Stimulated activated CD4-positive, alpha-beta T cell treated with anti-CD3 and anti-CD28 coated beads, TNF-alpha, amount 100 ng/mL, for 24 hours (primary cell): ENCODE measurements at places on chromosomes 4 and X.

GRCh38 chr4:38964942-38965775, 67.0 kb downstream of the TMEM156 start:
- no peak for DNase-seq

DNA sequence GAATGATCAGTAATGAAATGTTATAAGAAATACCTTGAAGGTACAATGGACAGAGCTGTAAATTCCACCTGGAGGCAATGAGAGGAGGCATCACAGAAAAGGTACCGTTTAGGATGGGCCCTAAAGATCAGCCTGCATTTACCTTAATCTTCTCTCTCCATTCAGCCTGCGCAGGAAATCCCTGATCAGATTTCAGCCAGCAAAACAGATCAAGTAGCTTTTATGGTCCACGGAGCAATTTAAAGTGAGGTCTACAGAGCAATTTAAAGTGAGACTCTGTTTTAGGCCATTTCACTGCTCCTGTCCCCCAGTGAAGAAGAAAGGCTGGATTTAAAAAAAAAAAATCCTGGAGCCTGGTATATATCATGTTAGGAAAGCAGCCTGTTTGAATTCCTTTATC, 195.1 kb upstream of the VCX start:
- DNase-seq, result no peak

GRCh38 chr4:75733369-75733768, 9.0 kb downstream of the USO1 start:
- no peak for DNase-seq

GRCh38 chr4:37664696-37665095, 21.5 kb downstream of the RELL1 start:
- no peak for DNase-seq

GRCh38 chr4:120085705-120086104, 19.1 kb upstream of the MAD2L1 start:
- DNase-seq, result no peak

DNA sequence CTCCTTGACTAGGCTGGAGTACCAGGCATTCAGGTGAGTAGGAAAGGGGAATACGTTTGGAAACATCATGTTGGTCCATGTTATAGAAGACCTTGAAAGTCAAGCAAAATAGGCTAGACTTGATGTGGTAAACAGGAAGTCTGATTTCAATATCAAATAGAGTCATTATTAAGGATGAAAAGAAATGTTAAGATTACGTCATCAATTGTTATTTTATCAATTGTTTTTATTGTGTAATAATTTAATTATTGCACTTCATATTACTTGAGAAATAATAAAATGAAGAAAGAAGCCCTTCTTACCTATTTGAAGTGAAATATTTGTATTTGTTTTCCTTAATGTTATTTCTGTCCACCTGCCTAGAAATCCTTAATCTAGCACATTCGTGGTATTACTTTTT, 361.0 kb upstream of the HAND2 start:
- no peak for DNase-seq

DNA sequence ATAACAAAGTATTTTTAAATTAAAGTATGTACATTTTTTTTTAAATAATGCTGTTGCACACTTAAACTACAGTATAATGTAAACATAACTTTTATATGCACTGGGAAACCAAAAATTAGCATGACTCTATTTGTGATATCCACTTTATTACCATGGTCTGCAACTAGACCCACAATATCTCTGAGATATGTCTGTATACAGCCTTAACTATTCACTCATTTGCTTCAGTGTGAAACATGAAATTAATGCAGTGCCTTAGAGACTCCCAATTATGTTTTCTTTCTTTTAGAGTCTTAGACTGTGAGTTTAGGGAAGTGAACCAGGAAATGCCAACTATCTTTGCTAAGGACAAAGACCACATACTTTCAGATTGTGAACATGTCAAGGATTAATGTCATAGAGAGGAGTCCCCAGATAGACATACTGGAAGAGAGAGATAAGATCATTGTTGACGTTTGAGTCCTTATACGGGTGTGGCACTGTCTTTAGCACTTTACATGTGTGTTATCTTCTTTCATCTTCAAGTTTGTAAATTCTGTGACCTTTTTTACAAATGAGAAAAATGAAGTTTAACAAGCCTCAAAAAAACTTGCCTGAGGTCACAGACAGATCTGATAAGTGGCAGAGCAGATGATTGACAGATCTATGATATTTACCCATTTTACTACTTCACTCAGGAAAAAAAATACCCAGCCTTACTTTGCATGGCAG, 23.2 kb downstream of the CXorf58 start:
- DNase-seq, result no peak

DNA sequence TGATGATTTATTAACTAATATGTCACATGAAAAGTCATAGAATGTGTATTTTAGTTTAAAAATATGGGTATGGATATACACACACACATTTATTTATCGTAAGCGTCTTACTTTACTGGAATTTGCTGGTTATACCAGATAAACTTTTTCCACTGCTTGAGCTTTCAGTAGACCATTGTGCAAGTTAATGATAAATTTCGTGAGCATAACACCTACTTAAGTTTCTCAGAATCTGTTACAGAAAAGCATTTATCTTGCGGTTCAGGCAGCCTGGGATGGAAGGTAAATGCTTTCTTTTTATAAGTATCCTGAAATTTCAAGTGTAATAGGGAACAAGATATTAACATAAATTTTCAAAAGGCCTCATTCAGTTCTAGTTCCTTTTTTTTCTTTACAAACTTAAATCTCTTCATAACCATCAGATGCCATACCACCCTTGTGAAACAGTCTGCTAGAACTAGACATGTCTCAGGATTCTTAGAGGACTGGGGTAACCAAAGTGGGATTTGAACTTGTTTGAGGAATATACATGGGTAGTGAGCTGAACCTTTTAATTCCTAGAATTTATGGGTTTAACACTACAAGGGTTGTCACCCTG, 27.7 kb downstream of the ATP7A start:
- DNase-seq, result no peak

DNA sequence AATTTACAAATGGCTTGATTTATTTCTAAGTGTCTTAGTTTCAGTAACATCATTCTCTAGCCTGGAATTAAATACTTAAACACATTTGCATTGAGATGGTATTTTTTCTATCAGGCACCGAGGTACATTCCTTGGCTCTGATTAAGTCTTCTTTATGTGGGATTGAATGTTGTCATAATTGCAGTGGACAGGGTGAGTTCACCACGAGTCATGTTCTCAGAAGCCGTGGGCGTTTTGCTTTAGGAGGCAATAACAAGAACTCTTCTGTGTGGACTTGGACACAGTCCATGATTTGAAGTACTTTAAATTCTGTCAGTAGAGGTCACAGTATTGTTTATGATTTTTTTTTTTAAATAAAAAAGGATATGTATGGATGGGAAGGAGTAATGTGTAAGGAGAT, 57.1 kb upstream of the EFHC2 start:
- DNase-seq, result peak; percentile 24

DNA sequence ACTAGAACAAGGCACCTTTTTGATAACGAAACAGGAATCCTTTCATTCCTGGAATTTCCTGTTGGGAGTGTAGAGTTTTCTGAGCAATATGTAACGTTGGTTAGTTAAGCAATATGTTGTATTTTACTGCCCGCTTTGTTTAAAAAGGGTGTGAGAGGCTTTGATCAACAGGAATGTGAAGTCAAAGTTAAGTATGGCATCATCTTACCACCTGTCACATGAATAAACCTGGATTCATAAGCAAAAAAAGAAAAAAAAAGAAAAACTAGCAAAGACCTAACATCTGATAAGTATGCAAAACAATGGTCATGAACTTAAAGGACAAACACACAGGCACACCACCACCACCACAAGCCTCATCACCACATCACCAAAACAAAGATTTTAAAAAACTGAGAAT, 7.1 kb upstream of the CXCL5 start:
- DNase-seq, result no peak

DNA sequence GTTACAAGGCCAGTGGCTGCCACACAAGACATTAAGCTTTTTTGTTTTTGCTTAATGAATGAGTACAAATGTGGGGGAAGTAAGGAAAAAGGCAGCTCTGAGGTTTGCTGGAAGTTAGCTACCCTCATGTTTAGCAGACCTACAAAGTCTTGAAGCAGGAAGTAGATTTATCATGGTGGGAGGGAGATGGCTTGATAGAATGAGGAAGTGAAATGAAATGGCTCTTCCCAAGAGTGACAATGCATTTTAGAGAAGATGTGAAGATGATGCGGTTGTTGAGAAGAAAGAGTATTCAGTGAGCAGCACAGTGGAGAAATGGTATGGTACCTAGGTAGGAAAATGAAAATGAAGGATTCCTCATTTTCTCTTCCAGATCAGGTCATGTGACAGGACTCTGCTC, 108.0 kb downstream of the SLIT2 start:
- DNase-seq, result no peak

DNA sequence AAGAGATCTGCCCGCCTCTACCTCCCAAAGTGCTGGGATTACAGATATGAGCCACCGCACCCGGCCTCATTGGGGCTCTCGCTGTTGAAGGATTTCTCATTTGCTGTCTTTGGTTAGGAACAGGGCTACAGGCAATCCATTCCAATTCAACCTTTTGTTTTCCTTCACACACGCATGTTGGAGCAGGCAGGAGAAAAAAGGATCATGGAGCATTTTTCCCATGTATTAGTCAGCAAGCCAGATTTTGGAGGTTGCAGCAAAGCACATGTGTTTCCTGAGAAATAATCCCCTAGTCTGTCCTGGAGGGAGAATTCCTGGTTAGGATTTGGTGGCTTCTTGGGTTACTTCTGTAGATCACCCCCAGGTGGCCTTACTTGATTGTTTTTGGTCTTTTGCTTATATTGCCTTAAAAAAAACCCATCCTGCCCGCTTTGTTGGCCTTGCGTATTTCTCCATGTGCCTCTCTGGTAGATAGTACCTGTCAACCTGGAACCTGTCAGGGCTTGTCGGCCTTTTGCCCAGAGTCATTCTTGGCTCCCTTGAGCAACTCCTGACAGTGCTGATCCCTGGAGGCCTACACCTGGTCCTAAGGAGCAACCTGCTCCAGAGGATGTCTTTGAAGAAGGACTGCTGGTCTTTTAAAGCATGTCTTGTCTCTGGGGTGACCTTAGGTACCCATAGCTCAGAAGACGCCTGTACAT, 82.4 kb upstream of the CLCN4 start:
- DNase-seq, result no peak

GRCh38 chrX:37677765-37678164, 7.8 kb upstream of the XK start:
- DNase-seq, result no peak

DNA sequence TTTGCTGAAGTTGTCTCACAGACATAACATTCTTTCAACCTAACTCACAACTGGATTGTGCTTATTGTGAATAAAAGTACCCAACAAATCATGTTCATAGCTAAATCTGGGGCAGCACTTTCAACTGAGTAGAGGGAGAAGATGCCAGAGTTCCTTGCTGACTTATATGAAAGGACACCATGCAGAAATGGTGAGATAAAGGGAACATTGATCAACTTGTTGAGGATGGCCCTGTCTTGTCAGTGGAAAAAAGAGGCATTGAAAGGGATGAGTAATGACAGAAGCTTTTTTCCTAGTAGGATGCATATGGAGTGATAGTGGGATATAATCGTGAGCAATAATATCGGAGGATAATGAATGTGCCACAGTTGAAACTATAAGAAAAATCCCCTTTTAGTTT, 221.7 kb downstream of the ARHGAP24 start:
- no peak for DNase-seq

DNA sequence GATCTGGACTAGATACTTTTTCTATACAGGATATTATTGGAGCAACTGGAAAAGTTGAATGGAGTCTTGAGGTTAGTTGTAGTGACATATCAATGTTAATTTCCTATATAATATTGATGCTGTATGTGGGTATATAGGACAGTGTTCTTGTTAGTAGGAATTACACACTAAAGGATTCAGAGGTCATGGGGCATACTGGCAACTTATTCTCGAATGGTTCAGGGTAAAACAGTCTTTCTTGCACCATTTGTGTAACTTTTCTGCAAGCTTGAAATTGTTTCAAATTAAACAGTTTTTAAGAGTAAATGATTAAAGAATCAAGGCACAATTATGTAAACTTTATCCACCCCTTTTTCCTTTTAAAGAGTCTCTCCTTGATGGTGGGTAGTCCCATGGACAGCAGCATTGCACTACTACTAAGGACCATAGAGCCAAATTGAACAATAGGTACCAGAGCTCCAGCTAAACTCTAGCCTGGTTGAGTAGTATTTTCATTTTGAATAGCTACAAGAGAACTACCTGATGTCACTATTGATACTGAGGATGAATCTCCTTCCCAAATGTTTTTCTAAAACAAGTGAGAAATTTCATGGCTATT, 70.1 kb downstream of the DMP1 start:
- DNase-seq, result no peak

DNA sequence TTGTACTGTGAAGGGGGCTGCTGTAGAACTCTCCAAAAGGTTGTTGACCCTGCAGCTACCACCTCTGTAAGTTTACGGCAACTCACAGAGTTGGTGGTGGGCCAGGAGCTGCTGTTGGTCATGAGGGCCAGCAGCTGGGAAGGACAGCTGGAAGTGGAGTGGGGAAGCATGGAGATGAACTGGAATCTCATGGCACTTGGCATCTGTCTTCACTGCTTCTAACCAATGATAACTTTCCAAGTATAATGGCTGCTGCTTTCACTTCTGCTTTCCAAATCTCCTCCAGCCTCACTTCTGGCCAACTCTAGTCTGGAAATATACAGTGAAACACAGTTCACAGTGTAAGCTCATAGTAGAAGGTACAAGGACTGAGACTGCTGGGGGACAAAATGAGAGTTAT, 126.5 kb upstream of the INTU start:
- DNase-seq, result no peak

GRCh38 chr4:33924239-33924638, 2320.1 kb downstream of the ARAP2 start:
- DNase-seq, result no peak

GRCh38 chrX:46716796-46717195, 42.1 kb downstream of the SLC9A7 start:
- no peak for DNase-seq

GRCh38 chrX:150772150-150772970, 79.2 kb downstream of the MTMR1 start:
- peak; percentile 63 for DNase-seq

DNA sequence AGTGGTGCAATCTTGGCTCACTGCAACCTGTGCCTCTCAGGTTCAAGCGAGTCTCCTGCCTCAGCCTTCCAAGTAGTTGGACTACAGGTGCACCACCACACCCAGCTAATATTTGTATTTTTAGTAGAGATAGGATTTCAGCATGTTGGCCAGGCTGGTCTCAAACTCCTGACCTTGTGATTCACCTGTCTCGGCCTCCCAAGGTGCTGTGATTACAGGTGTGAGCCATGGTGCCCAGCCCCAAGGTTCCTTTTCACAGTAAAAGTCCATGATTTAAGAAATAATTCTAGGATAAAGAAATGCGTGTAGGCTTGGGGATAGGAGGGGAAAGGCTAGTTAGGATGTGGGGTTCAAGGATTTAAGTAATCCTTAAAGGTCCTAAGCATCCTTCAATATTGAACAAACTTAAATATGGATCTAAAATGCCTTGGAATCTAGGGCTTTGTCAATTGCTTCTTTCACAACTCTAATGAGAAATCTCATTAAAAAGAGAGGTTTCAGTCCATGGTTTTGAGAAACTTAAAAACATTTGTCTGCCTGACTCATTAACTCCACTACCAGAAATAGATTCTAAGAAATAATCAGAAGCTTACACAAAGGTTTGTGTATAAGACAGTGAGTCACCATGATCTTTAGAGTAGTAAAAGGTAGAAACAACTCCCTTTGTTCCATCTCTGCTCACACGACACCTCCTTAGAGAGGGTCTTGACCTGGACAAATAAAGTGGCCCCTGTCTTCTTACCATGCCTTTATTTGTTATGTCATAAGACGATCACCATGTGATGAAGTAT, 203.2 kb downstream of the PTTG2 start:
- no peak for DNase-seq
